ENCODE measurements at places on chromosomes 5 and 9. TPM values are rescaled to one million over a fixed set of nuclear protein-coding genes. Genes with fewer than 3 reads are reported as not detected.

The IRGM gene
- total RNA-seq, result 0.96 TPM

The PTPN3 gene
- 6.6 TPM for total RNA-seq

GRCh38 chr5:73103870-73104299 is 16.5 kb upstream of the TMEM171 start:
- no peak for DNase-seq

DNA sequence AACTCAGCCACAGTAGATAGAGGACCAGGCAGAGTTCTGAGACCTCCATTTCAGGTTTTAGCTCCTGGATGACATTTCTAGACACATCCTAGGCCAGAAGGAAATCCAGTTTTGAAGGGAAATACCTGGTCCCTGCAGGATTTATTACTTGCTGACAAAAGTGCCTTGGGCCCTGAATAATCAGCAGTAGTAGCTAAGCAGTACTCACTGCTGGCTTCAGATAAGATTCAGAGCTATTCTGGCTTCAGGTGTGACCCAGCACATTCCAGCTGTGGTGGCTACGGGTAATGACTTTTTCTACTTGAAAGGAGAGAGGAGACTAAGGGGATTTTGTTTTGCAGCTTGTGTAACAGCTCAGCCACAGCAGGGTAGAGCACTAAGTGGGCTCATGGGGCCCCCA is 34.0 kb downstream of the NDUFAF2 start:
- DNase-seq, result no peak

- DNase-seq, result no peak
Observed at GRCh38 chr9:130379649-130379970, 65.2 kb upstream of the ASS1 start.

DNA sequence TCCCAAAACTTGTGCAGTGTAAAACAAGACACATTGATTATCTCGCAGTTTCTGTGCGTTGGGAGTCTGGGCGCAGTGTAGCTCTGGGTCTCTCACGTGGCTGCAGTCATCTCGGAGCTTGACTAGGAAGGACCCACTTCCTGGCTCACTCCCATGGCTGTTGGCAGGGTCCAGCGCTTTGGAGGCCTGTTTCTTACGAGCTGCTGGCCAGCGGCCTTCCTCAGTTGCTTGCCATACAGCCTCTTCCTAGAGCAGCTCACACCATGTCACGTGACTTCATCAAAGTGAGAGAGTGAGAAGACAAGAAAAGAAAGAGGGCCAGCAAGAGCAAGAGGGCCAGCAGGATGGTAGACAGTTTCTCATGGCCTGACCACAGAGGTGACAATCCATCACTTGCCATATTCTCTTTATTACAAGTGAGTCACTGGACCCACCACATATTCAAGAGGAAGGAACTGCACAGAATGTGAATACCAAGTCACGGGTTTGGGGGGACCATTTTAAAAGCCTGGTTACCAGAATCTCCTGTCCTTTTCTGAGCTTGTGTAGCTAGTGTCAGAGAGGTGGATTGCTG is 36.2 kb downstream of the MCCC2 start:
- no peak for DNase-seq

DNA sequence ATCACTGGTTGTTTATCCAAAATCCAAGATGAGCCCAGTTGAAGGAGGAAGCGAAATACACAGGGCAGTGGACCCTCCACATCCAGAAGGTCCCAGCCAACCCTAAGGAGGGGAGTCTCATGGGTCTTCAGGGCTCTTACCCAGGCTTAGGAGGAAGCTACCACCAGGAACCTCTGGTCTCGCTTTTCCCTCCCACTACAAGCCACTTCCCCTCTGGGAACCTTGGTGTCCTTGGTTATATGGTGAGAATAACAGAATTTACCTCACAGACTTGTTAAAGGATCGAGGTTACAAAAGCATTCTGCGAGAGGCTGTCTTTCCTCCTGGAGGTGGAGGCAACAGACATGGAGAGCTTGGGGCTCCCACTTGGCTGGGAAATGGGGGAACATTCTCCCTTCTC is 3.4 kb downstream of the HIGD2A start:
- DNase-seq, result no peak
